Inflammatory macrophage (primary cell): ENCODE measurements at places on chromosomes 3 and 15.

DNA sequence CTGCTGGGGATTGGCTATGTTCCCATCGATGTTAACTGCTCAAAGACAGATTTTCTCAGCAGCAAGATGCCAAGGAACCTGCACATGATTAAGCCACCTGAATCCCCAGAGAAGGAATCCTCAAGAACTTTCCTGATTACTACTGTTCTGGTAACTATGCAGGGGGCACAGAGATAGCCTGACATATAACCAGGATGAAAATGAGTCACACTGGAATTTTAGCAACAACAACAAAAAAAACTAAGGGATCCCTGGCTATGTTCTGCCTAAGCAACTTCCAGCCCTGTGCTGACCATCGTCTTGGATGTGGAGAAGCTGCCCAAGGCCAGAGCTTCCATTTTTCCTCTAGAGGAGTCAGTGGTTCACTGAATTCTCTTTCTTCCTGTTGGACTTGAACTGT is 13.8 kb downstream of the RIOX2 start:
- DNase-seq: no peak

DNA sequence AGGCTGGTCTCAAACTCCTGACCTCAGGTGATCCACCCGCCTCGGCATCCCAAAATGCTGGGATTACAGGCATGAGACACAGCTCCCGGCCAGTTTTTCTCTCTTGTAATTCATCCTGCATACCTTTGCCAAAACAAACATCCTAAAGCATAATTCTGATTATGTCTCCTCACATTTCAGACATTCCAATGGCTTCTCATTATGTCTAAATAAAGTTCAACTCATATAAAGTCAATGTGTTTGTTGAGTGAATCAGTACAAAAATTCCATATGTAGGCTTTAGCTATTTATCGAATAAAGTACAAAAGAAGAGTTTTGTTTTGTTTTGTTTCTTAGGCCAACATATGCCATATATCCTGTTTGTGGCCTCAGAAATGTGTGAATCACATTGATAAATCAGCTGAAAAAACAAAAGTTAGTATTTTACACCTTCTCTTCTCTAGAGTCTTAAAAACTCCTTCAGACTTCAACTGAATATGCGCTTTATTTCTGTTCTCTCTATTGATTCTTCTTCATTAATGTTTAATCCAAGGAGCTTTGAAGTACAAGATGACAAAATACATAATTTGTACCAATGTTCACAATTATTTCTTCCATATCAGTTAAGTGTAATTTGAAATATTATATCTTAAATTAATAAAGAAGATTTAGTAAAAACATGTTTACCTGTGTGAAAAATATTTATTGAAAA is 165.8 kb downstream of the MECOM start:
- DNase-seq: no peak

GRCh38 chr3:45443459-45443858 is 55.1 kb downstream of the LARS2 start:
- no peak for DNase-seq

GRCh38 chr3:30077746-30078145 is 528.7 kb upstream of the TGFBR2 start:
- DNase-seq: no peak

DNA sequence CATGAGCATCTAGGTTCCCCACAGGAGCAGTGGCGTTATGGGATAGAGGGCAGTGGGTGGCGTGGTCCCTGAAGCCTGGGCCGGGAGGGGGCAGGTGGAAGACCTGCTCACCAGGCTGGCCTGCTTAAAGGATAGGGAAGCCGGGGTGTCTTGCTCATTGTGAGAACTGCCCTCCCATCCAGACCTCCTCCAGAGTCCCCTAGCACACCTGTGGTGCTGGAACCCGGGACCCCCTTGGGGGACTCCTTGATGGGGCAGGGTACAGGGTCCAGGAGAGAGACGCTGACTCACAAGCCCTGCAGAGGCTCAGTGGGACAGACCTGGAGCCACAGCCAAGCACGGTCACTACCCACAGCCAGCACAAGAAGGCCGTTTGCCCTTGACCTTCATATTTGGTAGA is 2.8 kb upstream of the RHCG start:
- no peak for DNase-seq

GRCh38 chr15:33360886-33361285 is 50.1 kb downstream of the RYR3 start:
- DNase-seq: no peak

DNA sequence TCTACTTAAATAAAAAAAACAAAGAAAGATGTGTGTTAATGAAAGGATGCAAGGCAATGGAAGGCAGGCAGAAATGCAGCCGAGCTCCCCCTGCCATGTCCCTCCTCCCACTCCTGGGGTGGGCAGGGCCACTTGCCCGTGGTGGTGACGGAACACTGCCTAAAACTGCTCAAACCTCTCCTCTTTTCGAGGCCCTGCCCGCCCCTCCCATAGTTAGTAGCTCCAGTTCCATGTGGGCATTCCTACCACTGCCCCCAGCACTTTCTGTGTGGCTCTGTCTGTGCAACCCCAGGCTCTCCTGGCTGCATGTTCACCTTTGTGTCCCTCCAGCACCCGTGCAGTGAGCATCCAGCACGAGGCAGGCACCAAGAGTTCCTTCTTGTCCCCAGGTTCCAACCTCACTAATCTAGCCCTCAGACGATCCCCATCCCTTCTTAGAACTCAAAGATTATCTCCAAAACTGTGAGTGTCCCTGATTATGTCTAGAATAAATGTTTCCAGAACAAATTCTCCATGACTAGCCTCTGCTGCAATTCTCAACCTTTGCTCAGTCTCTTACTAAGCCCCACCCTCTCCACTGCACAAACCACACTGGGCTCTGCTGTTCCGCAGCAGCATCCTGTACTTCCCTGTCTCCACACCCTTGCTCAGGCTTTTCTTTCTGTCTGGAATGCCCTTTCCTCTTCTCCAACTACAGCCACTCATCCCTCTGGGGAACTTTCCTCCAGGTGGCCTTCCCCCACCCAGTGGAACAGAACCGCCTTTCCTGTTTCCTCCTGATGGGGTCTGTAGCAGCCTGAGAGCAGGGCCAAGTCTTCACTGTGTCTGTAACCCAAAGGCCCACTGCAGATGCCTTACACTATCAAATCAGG is 32.6 kb upstream of the SPTBN5 start:
- peak; percentile 49 for DNase-seq

- DNase-seq: no peak
Measured at GRCh38 chr15:98422130-98422478, 226.2 kb upstream of the IGF1R start.

GRCh38 chr15:40595219-40595618 is 1.2 kb downstream of the KNL1 start:
- DNase-seq: no peak

DNA sequence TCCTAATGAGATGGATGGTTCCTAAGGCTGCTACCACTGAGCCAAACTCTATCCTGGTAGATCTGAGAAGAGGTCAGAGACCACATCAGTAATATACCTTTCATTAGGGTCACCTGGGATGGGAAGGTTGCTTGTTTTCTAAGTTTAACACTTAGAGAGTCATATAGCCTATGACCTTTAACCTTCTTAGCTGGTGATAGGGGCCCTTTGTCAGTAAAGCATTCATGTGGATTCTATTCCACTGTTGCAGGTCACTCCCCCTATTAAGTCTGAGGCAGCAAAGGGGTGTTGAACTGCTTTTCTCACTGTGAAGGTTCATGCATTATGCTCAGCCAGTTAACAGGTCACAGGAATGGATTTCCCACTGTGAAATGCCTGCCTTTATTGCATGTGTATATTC is 6.1 kb upstream of the ZNF609 start:
- no peak for DNase-seq

GRCh38 chr15:74793135-74794028 is 11.5 kb downstream of the CSK start:
- DNase-seq: peak; percentile 51

DNA sequence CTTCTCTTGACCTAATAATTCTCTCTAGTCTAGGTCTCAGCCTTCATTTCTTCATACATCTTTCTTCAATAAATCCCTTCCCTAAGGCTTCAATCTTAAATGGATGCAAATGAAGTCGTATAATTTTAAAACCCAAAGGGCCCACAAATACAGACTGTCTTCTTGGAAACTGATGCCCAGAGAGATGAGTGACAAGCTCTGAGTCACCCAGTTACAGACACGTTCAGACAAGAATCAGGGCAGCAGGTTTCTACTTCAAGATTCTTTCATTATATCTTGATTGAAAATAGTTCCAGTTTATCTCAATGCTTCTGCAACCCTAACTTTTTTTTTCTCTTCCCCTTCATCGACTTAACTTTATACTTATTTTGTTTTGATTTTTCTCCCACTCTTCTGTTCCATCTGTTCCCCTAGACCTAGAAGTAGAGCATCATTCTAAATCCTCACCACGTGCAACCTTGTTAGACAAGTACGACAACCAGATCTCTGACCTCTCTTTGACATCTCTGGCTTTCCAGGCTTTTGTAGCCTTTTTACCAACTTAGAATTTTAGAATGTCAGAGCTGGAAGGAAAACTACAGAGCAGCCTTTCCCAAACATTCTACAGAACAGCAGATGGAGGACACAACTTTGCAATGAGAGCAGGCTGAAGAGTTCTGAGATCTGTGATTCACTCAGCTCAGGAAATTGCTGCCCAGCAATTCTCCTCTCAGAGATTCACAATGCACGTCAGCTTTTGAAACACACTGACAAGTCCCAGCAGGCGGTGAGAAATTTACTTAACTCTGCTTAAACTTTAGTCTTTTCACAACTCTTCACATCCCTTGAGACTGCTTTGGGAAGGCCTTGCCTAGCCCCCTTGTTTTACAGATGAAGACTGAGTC is 25.3 kb downstream of the NCEH1 start:
- DNase-seq: no peak

DNA sequence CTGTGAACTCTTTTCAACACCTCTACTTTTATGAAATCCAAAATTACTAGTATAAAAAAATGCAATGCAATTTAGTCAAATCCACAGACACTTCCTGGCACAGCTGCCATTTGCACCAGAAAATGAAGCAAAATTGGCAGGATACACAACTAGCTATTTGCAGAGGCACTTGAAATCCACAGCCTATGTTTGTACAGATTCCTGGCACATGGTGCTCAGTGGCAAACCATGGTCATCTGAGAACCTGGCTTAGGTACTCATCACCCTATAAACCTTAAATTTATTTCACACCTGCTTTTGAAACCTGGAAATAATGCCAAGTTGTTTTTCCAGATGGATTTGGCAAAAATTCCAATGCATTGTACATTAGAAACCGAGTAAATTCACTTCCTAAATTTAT is 20.2 kb upstream of the PPM1L start:
- no peak for DNase-seq

DNA sequence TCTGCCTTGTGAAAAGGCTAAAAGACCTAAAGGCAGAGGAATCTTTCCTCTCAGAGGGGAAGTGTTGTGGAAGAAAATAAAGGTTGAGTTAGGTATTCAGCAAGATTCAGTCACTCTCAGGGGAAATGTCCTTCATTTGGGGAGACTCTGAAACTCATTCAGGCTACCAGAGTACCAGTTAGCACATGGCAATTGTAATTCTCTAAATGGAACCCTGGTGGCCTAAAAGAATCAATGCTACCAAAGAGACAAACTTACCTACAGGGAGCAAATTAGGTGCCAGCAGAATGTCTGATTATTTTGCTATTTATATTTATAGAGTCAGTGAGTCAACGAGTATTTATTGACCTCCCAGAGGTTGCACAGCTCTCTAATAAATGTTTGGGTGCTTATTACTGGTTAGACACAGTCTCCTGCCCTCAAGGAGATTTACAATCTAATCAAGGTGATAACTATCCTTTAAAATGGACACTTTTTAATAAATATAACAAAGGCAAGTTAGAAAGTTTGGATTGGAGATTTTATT is 33.9 kb upstream of the CDIN1 start:
- DNase-seq: no peak

DNA sequence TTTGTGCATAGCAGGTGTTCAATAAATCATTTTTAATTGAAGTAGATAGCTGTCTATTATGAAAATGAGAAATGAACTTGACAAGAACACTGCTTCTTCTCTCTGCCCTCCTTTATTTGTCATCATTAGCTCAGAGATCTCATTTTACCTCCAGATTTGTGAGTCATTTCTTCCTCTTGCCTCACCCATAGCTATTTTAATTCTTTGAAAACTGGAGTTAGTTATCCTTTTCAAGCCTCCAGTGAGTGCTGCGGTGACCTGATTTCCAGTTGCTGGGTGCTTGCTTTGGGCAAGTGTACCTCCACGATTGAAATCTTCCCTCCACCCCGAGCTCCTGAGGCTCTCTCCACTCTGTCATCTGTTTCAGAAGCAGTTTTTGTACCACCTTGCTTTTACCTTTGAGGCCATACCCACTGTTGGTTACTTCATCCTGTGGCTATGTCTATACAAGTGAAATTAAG is 114.6 kb downstream of the NFKBIZ start:
- DNase-seq: peak; percentile 51

DNA sequence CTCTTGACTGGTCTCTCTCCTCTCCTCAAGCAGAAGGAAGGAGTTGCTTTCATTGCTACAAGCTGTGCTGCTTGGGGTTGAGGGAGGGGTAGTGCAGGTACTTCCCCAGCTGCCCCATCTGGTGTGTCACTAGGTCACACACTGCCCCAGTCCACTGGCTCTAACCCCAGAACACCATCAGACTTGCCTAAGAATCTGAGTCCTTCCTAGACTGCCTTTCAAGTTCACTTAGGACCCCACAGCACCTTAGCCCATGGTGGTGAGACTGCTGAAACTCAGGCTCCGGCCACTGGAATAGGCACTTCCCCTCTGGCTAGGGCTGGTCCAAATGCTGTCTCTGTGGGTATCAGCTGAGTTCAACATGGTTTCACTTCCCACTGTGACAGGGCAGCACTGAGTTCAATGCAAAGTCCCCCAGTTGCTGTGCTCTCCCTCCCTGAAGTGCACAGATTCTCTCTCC is 279.7 kb upstream of the GOLGA6L4 start:
- peak; percentile 24 for DNase-seq

DNA sequence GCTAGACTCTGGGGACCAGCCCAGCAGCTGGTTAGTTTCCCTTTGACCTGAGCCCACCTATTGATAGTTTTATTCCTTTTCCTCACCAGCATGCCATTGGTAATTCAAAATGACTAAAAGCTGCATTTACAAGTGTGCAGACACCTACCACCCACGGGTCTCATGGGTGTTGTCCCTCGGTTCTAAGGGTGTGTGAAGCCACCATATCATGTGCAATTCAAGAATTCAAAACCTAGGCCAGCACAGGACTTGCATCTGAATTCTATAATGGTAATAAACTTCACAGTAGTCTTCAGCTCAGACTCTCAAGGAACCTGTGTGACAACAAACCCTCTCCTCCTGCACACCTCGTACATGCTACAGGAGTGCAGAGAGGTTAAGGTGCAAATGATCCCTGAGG is 55.3 kb downstream of the NTRK3 start:
- no peak for DNase-seq

- no peak for DNase-seq
Measured at GRCh38 chr15:60442763-60443162, 36.2 kb downstream of the ICE2 start.
